ENCODE measurements at places on chromosomes 1 and 21.

DNA sequence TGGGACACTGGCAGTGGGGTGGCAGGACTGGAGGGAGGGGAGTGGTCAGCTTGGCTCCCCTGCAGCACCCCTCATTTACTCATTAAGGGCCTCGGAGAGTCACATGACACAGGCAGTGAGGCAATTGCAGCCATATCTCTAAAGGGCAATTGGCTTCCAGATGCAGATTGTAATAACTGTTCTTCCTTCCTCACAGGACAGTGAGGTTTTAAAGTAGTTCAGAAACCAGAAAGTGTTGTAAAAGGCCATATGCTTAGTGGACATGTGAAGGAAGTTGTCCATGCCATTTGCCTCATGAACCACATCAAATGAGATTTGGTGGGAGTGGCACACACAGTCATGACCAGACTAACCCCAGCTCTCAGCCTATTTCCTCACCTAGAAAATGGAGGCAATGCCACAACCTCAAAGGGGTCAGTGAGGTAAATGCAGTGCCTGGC is 11.1 kb downstream of the MTX1 start:
- DNase-seq, result no peak

DNA sequence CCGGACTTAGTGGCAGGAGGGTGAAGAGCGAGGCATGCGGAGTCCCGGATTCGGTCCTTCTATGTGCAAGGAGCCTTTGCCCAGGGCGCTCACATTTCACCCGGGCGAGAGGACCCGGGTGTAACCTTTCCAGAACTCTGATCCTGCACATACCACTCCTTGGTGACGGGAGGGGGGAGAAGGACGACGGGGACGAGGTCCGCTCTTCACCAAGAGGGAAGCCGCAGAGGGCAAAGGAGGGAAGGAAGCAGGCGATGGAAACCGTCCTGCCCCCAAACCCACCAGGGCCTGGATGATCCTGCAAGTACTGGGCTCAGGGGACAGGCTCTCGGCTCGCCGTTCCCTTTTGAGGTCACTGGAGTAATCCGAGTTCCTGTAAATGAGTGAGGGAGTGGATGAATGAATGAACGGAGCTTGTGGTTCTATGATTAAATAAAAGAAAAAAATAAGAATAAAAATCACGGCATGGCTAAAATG is 993 bp downstream of the SYPL2 start:
- no peak for DNase-seq

- DNase-seq, result no peak
These were observed 12.2 kb upstream of the S100A7A start for GRCh38 chr1:153404086-153404635.

GRCh38 chr1:27233667-27234048 is 774 bp upstream of the WDTC1 start:
- DNase-seq, result peak; percentile 16

- DNase-seq, result no peak
These were observed 174.2 kb downstream of the PTPRU start for GRCh38 chr1:29410476-29410875.

- DNase-seq, result no peak
These were observed 82.8 kb downstream of the MIS18A start for GRCh38 chr21:32196001-32196400.

GRCh38 chr1:39646232-39647081 is 7.0 kb upstream of the HEYL start:
- DNase-seq, result no peak

GRCh38 chr1:234899730-234900072 is 228.9 kb downstream of the TOMM20 start:
- DNase-seq, result no peak

DNA sequence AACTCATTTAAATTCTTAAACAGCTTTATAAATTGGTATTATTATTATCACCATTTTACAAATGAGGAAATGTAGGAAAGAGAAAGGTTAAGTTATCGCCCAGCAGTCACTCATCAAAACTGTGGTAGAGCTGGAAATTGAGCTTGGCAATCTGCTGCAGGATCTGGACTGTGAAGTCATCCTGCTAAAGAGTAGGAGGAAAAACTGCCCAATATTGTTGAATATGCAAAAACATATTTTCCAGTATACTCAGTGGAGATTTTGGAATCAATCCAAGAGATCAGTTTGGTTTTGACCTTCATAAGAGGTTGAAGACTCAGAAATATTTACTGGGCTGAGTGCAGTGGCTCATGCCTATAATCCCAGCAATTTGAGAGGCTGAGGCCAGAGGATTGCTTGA is 16.9 kb upstream of the RC3H1 start:
- no peak for DNase-seq

GRCh38 chr21:15212206-15212605 is 147.4 kb upstream of the NRIP1 start:
- no peak for DNase-seq

- DNase-seq, result no peak
These were observed 48.4 kb downstream of the TRIM11 start for GRCh38 chr1:228358039-228358763.

- peak; percentile 66 for DNase-seq
These were observed 7.4 kb downstream of the WDR77 start for GRCh38 chr1:111441573-111442192.

DNA sequence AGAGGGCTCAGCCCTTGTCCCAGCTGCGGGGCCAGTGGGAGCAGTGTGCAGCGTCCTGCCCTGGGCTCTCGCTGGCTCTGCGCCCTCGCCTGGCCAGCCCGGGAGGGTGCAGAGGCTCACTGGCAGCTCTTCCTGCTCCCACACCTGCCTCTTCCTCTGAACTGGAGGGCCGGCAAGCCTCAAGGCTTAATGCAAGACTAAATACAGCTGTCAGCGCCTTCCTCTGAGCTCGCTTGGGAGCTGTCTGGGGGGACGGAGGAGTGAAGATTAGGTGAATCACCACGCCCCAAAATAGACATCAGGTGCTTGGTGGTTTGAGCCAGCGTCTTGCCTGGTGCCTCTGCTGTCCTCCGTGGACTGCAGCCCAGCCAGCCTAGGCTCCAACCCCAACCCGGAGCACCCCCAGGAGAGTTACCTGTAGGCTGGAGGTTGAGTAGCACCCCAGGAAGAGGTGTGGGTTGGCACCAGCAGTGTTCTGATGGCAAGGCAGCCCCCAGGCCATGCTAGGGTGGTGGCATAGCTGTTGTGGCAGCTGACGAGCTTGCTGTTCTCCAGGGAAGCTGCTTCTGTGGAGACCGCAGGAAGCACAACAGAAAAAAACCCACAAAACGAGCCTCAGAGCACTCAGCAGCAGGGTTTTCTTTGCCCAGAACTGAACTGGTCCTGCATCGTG is 36.9 kb downstream of the UMODL1 start:
- peak; percentile 23 for DNase-seq

GRCh38 chr1:25825605-25826004 is 5.9 kb downstream of the MTFR1L start:
- DNase-seq, result no peak

- no peak for DNase-seq
These were observed 27.3 kb downstream of the OPTC start for GRCh38 chr1:203521074-203521794.

DNA sequence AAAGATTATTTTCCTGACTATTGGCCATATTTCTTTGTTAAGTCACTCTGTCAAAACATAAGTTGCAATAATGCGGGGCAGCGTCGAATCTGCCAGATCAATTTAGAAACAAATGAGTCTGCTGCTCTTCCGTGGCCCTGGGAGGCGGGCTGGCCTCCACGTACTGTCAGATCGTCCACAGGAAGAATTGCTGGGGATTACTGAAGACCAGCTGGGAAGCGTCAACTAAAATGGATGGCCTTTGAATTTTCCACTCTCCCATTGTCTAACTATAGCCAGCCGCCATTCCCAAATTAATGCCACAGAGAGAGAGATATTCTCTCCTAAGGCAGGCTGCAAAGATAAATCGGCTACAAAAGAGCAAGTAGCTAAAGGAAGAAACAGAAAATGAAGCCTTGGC is 560.2 kb downstream of the SMYD3 start:
- DNase-seq, result no peak

GRCh38 chr1:51293898-51294515 is 36.4 kb downstream of the TTC39A start:
- no peak for DNase-seq

GRCh38 chr21:18387994-18388393 is 15.6 kb downstream of the TMPRSS15 start:
- DNase-seq, result no peak

- no peak for DNase-seq
These were observed 2.2 kb downstream of the NUAK2 start for GRCh38 chr1:205319081-205320018.

GRCh38 chr1:224185208-224185607 is 2.2 kb downstream of the DEGS1 start:
- no peak for DNase-seq

All from CD8-positive, alpha-beta memory T cell (primary cell).